ENCODE measurements at places on chromosomes 5 and 9.

DNA sequence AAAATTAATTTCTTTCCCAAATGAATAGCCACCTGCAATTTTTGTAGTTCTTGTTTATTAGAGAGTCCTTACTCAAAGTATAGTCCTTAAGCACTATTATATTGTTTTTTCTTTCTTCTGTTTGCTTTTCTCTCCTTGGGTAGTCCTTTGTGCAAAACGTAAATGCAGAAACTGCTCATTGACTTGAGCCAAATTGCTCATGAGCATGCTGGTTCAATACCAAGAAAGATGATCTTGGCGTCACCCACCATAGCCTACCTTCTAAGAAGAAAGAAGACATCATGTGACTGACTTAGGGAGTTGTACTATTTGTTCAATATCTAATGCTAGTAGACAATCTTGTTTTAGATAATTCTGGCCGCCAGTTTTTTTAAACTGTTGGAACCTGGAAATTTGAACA lies 248.8 kb upstream of the DMRT1 start:
- no peak for DNase-seq

GRCh38 chr5:14415024-14415697 lies 166.4 kb upstream of the OTULINL start:
- DNase-seq, result no peak

- DNase-seq, result no peak
Observed at GRCh38 chr9:99078717-99079116, 26.2 kb upstream of the TGFBR1 start.

- DNase-seq, result no peak
Observed at GRCh38 chr9:115109486-115109885, 8.5 kb downstream of the TNC start.

- no peak for DNase-seq
Observed at GRCh38 chr5:78076351-78076750, 218.1 kb downstream of the AP3B1 start.
